ENCODE measurements at places on chromosomes 7 and 10. TPM values are rescaled to one million over a fixed set of nuclear protein-coding genes. Genes with fewer than 3 reads are reported as not detected.

DNA sequence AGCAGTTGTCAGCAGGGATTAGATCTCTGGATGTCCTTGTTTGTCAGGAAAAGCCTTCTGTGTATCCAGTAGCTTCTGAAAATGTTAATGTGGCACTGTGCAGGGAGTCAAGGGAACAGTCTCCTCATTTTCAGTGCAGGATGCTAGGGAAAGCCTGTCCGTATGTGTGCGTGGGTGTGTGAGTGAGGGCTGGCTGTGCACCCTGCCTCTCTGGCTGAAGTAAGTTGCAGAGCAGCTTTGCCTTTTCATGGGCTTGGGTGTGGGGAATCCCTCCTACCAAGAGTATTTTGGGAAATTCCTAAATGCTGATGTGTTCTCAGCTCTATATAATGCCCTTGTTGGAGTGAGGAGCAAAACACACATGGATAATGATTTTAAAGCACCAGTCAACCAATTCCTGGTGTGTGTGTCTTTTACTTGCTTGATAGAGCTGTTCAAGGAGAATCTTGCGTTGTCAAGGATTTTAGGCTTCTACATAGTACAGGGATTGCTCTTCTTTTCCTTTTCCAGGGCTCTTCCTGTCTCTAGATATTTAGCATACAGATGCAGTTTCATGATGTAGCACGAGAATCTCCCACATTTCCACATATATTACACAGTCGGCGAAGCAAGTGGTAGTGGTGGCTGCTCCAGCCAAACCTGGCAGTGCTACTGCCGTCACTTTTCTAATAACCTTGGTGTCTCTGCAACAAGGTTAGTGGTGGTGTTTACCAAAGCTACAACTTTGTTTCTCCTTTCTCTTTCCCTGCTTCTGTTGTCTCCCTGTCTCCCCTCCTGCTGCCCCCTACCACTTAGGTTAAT, 92.8 kb downstream of the MCU start:
- DNase-seq: no peak
- H3K27me3 ChIP-seq: no peaks in the 10 kb centered on the region
- H3K36me3 ChIP-seq: no peaks in the 10 kb centered on the region

DNA sequence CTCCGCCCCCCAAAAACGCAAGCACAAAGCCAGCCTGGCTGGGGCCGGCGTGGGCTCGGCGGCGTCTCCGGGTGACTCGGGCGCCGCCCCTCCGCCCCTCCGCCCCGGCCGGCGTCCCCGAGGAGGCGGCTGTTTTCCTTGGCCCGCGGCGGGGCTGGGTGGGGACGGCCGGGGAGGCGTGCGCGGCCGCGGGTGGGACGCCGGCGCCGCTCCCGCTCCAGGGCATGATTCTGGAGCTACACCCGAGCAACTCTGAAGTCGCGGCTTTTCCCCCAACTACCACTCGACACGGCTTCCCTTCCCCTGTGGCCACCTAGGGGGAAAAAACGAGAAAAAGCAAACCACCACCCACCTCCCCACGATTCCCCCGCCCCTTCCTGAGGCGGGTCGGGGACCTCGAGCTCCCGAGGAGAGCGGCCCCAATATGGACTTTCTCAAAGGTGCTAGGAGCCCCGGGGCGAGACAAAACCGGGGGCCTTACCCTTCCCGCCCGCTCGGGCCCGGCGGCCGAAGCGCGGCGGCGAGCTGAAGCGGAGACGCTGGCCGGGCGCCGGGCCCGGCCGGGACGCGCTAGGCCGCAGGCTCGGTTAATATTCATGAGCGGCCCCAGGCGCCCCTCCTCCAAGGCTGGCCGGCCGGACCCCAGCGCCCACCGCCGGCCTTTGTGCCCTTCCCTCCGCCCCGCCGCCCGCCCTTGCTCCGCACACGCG, 856 bp downstream of the ARHGAP21 start:
- H3K36me3 ChIP-seq: no peaks in the 10 kb centered on the region
- no peaks in the 10 kb centered on the region for H3K4me1 ChIP-seq
- H3K27ac ChIP-seq: peak overlapping the region; percentile 95

DNA sequence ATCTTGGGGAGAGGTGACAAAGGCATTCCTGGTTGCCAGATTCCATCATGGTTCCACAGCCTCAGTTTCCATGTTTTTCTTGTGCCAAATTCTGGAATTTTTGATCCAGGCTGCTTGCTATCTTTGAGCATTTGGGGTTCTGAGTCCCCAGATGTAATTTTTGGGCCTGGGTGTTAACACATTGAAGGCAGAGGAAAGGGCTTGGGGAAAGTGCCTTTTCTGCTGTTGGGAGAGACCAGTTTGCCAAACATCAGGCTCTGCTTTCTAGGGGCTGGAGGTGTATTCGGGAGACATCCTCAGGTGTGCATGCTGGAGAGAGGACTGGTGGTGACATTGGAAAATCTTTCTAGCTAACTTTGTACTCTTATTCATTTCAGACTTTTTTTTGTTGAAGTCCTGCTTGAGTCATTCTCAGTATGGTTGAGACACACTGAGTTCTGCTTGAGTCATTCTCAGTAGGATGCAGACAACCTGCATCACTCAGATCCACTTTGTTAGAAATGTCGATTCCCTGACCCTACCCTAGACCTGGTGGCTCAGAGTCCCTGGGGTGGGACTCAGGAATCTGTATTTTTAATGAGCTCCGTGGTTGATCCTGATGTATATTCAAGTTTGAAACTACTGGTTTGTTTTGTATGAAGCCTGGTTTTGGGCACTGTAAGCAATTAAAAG, 101.0 kb downstream of the LRMDA start:
- no peak for DNase-seq
- no peaks in the 10 kb centered on the region for H3K27me3 ChIP-seq
- no peak overlapping the region for H3K27ac ChIP-seq
- H3K4me3 ChIP-seq: no peak overlapping the region
- no peaks in the 10 kb centered on the region for H3K36me3 ChIP-seq

HOXA4 gene
- 2.0 TPM for total RNA-seq

OR13A1 gene
- total RNA-seq: 0.33 TPM

AGAP4 gene
- 13.3 TPM for total RNA-seq

- no peak overlapping the region for H3K4me3 ChIP-seq
- no peaks in the 10 kb centered on the region for H3K4me1 ChIP-seq
- DNase-seq: no peak
- no peaks in the 10 kb centered on the region for H3K27me3 ChIP-seq
- no peaks in the 10 kb centered on the region for H3K36me3 ChIP-seq
These were observed 50.4 kb downstream of the RBM33 start for GRCh38 chr7:155694851-155695250.

VSTM4 gene
- 8.5 TPM for total RNA-seq

DNA sequence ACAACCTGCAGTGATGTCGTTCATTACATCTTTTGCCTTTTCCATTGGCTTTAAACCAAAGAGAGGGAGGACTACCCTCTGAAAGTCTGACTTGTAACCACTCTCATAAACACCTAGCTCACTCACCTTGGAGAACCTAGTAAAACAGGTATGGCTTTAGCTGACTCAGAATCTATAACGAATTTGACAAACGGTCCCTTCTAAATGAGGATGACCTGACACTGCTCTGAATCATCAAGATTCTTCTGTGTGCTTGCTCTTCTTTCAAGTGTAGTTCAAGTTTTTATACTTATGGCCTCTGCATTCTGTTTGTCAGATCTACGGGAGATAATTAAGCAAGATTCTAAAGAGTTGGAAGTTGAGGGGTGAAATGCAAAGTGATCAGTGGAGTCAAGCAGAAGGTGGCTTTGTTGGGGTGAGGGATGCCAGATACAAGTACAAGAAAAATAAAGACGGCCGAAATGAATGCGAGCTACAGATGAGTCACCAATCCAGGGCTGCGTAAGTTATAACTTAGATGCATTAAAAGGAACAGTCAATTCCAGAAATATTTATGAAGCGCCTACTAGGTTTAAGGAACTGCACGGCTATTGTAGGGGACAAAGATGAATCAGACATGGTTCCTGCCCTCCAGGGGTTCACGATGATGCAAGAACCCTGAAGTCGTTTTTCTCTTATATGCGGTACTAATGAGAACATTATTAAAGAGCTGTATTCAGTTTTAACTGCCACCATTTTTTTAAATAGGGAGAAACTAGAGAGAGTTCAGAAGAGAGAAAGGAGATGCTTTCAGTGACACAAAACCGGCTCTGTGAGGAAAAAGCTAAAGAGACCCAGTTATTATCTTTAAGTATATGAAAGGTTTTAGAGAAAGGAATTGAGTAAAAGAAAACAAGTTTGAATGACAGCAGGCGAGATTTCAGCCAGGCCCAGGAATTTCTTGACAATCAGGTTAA, 6.5 kb downstream of the HIPK2 start:
- no peaks in the 10 kb centered on the region for H3K4me1 ChIP-seq
- no peaks in the 10 kb centered on the region for H3K36me3 ChIP-seq
- no peak overlapping the region for H3K4me3 ChIP-seq
- H3K27me3 ChIP-seq: no peaks in the 10 kb centered on the region
- no peak for DNase-seq

POU6F2 gene
- total RNA-seq: not detected
